ENCODE measurements at places on chromosomes 2 and 18.

- no peak for DNase-seq
Measured at GRCh38 chr2:7239078-7239477, 321.9 kb downstream of the RNF144A start.

GRCh38 chr18:32346671-32347070, 124.0 kb downstream of the GAREM1 start:
- DNase-seq = no peak

DNA sequence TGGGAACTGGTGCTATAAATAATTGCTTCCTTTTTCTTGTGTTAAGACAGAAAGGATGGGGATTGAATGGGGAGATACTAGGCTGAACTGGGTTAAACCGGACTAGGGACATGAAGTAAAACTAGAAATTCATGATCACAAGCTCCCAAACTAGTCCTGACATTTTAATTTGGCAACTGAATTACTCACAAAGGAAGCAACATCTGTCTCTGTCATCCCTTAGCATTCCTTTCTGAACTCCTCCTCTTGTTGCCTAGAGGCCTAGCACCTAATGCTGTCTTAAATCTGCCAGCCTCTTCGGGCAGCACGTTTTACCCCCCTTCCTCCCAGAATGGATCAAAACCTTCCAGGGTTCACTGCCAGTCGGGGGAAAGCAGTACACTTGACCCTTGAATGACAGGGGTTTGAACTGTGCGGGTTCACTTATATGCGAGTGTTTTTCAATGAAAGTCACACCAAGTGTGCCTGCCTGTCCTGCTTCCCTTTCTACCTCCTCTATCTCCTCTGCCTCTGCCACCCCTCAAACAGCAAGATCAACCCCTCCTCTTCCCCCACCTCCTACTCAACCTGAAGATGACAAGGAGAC, 8.2 kb downstream of the KCTD1 start:
- no peak for DNase-seq

- DNase-seq = no peak
Measured at GRCh38 chr2:70834881-70835280, 735 bp downstream of the CD207 start.

DNA sequence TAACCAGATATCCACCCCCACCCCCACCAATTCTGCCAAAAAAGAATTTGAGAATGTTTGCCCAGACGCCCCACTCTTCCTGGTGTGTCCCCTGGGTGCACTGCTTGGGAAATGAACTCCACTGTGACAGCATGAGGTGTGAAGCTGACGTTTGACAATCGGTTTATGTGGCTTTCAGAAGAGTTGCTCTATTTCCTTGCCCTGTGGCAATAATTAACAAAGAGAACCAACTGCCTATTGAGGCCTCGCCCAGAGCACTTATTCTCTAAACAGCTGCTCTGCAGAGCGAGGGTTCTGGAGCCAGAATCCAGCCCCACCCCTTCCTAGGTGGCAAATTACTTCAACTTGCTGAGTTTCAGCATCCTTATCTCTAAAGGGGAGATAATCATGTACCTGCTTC, 115.8 kb upstream of the SIX3 start:
- no peak for DNase-seq

DNA sequence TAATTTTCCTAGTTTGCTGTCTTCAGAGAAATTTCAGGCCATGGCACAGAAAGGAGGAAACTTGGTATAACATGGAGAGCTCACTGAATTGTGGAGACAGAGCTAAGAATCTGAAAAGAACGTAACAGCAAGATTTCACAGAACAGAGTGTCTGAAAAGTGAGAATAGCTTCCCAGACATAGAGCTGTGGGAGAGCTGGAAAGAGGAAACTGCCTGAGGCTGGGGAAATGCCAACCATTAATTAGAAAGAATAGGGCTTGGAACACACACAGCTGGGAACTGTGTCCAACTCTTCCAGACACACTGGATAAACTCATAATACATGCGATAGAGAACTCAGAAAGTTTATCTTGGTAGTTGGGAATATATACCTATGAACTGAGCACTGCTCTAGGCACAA, 51.6 kb upstream of the KYNU start:
- DNase-seq = no peak

DNA sequence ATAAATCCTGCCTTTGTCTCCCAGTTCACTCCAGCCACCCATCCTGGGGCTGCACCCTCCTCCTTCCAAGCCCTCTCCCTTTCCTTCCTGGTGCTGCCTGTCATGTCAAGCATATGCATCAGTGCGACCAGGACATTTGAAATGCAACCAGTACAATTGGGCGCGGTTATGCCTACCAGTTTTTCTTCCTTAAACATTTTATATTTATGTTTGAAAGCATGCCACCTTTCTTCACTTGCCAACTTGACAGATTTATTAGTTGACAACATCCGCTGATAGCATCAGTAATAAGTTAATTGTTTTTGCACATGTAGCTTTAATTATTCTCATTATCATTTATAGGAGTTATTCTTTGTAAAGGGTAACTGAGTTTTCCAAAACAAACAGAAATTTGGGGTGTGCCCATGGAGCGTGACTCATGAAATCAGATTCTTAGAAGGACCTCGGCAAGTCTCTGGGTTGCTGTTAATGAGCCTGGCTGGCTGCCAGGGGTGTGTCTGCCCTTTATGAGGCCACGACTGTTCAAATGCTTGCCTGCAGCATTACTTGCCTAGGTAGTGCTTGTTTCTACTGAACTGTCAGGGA, 32.8 kb upstream of the IL1B start:
- DNase-seq = no peak

DNA sequence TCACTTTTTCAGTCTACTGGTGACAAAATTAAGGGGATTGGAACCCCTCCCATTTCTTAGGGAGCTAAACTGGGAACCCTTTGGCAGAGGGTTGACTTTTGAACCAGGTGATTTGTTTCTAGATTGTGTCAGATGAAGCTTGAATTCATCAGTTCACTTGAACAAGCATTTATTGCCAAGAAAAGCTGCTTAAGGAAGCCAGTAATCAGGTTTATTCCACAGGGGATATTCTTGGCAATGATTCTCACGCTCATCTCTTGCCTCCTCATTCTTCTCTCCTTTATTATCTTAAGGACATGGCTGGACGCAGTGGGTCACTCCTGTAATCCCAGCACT, 101.0 kb downstream of the ALPK2 start:
- DNase-seq = no peak

DNA sequence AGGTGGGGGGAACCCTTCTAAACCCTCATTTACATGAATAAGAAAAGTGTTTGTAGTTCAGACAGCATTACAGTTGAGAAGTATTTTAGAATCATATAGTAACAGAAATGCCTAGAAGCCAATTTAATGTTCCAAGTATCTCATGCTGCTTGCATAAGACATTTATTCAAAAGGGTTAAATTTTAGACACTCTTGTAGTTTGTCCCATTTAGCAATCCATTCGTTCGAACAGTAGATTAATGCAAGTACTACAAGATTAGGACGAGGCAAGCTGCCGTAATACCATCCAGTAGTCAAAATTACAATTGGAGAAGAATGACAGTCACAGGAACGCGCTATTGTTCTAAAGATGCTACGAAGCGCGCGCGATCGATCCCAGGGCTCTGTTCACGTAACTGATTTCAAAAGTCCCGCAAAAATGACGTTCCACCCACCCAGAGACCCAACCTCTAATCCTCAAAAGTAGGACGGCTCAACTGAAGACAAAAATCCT, 1.2 kb downstream of the TMEM237 start:
- DNase-seq = no peak

DNA sequence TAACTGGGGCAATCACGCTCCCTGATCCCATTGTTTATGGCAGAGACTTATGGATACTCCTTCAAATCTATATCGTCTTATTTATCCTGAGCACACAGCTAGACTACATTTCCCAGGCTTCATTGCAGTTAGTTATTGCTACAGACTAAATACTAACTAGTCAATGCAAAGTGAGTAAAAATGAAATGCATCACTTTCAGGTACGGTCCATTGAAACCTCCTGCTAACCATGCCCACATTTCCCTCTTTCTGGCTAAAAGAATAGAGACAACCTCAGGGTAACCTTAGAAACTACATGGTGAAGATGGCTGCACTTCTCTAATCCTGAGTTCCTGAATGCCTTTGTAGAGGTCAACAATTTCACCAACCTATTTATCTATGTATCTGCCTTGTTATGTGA, 437.4 kb downstream of the EPHA4 start:
- DNase-seq = no peak

- DNase-seq = no peak
Measured at GRCh38 chr2:66414896-66415295, 20.0 kb upstream of the MEIS1 start.

DNA sequence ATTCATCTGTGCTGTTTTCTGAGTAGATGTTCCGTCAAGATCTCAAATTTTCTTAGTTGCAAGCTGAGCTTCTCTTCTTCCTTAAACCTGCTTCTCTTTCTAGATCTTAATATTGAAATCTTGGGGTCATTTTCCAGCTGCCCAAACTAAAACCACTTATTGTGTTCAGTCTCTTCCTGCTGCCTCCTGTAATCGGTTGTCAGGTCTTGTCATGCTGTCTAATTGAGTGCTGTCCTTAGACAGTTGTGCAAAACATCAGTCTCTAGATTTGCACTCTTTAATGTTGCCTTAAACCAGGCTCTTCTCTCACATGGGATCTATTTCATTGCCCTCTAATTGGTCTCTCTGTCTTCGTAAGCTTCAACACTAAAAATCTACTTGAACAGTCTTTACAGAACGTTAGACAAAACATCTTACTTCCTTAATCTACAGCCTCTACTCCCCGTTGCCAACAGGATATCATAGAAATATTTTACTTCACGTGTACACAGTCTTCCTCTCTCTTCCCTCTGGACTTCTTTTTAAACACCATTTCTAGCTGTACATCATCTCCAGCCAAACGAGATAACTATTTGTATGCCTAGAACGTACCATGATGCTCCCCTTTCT, 34.9 kb downstream of the GPD2 start:
- DNase-seq = no peak

DNA sequence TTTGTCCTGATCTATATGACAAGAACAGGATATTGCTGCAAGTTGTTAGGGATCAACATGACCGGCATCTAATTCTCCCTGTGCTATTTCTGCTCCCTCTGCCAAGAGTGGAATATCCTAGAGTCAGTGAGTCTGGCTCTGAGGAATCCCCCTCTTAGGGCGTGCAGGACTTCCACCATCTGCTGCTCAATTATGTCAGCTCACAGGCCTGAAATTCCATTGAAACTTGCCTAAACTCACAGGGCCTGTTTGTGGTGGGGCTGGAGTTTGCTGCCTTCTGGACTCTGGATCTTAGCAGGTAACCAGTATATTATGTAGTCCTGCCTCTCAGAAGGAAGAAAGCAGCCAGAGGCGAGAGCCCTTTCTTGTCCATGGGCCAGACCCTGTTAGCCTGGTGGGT, 323.0 kb downstream of the TSN start:
- DNase-seq = no peak

- DNase-seq = no peak
Measured at GRCh38 chr2:104120171-104120570, 733.7 kb upstream of the POU3F3 start.

GRCh38 chr2:235533198-235533597, 39.4 kb downstream of the AGAP1 start:
- DNase-seq = no peak

DNA sequence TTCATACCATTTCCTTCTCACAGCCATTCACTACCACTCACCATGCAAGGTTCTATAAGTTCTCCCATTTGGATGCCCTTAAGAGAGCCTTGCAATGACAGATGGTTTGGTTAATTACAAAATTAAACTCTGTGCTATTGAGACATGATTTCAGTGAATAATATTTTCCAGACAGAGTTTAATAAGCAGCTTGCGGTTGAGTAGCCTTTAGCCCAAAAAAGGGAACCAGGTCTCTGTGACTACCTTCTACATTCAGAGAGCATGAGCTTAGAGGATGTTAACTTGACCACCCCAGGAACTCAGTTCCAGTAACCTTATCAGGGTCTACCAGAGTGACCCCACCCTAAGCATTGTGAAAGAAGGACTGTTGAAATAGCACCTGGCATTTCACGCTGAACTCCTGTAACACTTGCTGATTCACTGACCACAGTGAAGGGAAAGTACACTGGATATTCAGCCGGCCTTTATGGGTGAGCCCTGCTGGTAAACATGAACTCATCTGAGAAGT, 1173.1 kb upstream of the ZEB2 start:
- DNase-seq = no peak

DNA sequence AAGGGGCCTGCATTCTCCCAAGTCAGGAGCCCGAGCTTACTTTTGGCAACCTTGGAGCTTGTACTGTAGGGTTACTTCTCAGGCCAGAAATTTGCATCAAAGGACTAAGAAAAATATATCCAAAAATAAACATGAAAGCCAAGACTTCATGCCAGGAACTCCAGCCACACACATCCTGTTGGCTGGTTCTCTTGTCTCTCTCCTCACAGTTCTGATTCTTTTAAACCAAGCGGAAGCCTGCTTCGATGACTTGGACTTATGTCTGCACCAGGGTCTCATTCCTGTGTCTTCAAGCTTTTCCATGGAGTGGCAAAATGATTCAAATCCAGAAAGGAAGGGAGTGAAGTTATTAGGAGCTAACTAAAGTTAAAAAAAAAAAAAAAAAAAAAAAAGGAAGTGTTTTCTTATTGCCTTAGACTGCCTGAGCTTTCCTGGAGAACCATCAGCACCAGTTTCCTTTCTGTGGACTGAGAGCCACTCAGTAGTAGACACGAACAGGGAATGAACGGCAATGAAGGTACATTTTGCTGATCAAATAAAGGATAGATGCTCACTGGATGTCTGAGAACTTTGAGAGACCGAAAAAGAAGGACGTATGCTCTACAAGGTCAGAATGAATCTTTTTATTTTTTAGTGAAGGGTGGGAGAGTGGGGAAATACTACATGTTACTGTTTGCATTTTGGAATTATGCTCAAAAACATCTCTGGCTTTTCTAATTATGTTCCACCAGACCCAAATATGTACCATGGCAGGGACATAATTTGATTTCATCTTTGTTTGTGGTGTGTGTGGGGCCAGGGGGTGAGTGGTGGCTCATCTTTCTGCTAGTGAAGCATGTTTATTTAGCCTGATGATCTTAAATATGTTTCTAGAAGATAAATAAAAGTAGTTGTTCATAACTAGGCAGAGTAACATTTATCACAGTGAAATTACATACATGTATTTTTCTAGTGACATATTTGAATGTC, 86.0 kb downstream of the RAPGEF4 start:
- DNase-seq = no peak

DNA sequence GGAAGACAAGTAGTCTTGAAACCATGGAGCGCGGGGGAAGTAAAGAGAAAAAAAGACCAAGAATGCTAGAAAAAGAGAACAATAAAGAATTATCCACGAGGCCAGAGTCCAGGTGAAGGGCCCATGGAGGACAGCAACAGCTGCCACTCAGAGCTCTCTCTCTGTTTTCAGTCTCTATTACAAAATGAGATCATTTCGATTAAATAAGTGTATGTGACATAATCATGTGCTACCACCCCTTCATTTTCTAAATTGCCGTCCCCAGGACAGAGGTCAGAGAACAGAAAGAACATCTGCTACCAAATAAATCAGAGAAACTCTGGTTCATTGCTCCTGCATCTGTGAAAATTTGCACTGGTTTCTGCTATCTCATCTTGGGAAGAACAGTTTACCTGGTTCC, 838.7 kb downstream of the RNF144A start:
- no peak for DNase-seq

DNA sequence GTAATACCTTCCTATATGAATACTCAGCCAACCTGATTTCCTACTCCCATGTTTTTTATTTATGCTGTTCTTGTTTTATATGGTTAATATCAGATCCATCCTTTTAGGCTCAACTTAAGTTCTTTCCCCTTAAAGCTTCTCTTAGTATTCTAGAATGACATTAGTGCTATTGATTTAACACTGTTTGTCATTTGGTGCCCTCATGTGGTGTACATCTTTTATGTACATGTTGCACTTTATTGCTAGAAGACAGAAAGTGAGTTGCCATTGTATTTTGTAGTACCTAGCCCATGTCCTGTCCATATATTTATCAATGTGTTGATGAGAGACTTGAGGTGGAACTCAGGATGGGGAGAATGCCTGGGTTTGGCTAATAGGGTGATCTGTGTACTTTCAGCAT, 2.5 kb downstream of the HTRA2 start:
- DNase-seq = no peak
